ENCODE measurements at places on chromosomes 1 and 21. TPM values are rescaled to one million over a fixed set of nuclear protein-coding genes. Genes with fewer than 3 reads are reported as not detected.

The FCRLB gene
- total RNA-seq: not detected

The HNRNPU gene
- total RNA-seq: 519 TPM

The DDR2 gene
- total RNA-seq: 144 TPM

The ADGRB2 gene
- total RNA-seq: 1.5 TPM

The KIF17 gene
- 3.2 TPM for total RNA-seq

The RAD54L gene
- total RNA-seq: 0.68 TPM

The HAO2 gene
- total RNA-seq: not detected

The ZBTB17 gene
- 46.5 TPM for total RNA-seq

The HPCA gene
- not detected for total RNA-seq

The ADGRL2 gene
- 53.3 TPM for total RNA-seq

The ENTREP3 gene
- 14.7 TPM for total RNA-seq

The ETV3L gene
- total RNA-seq: not detected

The KRTAP6-3 gene
- total RNA-seq: not detected

The MCOLN2 gene
- total RNA-seq: 1.8 TPM

The GABPA gene
- total RNA-seq: 14.9 TPM

The HSF2BP gene
- 0.78 TPM for total RNA-seq

The STMN1 gene
- 10.9 TPM for total RNA-seq

The DIO1 gene
- not detected for total RNA-seq

The FCRL5 gene
- total RNA-seq: 0.54 TPM

The RCSD1 gene
- total RNA-seq: 11.1 TPM

The MEX3A gene
- total RNA-seq: 0.42 TPM

The ZBTB8B gene
- total RNA-seq: not detected
